NCI-H1417 treated with DMSO at 0.1 percent for 48 hours (cell line): ENCODE measurements at places on chromosomes 5 and 9.

DNA sequence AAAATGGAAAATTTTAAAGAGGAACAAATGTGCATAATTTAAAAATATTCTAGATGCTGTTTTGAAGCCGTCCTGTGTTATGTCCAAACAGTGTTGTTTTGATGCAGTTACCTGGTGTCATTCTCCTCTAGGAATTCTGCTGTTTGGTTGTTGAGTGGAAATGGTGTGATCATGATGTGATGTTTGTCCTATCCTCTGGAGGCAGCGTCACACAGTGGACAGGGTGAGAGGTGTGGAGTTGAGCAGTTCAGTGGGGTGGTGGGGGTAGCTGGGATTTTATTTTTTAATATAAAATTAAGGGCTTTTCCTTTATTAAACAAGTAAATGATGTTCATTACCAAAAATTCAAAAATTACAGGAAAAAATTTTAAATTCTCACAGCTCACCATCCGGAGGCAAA, 31.2 kb downstream of the PRDM6 start:
- no peak for DNase-seq

DNA sequence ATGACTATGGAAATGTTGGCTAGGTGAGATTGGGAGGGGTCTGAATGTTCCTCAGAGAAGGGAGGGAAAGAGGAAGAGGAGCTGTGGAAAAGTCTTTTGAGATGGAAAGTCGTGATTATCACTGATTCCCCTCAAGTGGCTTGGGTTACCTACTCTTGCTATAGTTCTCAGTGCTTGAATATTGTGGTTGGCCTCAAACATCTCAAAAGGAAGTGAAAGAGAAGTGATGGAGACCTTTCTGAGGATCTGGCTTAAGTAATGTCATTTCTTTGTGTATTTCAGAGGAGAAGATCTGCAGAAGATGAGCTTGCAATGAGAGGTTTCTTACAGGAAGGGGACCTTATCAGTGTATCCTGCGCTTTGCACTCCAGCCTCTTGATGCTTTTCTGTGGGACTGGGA, 5.5 kb downstream of the EXOSC2 start:
- no peak for DNase-seq

GRCh38 chr5:180381851-180382480, 28.8 kb upstream of the GFPT2 start:
- no peak for DNase-seq

DNA sequence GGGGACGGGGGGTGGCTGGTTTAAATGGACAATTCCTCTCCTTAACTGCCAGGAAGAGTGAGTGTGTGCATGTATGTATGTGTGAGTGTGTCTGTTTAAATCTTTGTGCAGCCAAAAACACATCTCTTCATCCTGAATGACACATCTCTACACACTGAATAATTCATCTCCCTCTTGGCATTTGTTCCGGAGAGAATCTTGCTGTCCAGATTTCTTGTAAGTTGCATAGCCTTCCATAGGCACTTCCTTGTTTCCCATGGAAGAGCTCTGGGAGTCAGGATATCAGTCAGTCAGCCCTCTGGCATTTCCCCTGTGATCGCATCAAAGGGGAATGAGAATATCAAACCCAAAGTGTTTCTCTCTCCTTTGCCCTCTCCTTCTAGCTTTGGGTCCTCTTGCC, 74.7 kb downstream of the WWC1 start:
- no peak for DNase-seq

- DNase-seq, result no peak
Observed at GRCh38 chr9:68443624-68444023, 87.2 kb downstream of the PGM5 start.

GRCh38 chr9:101427957-101428655, 7.5 kb downstream of the ALDOB start:
- no peak for DNase-seq
